ENCODE measurements at places on chromosomes 1 and 21. TPM values are rescaled to one million over a fixed set of nuclear protein-coding genes. Genes with fewer than 3 reads are reported as not detected.

DNA sequence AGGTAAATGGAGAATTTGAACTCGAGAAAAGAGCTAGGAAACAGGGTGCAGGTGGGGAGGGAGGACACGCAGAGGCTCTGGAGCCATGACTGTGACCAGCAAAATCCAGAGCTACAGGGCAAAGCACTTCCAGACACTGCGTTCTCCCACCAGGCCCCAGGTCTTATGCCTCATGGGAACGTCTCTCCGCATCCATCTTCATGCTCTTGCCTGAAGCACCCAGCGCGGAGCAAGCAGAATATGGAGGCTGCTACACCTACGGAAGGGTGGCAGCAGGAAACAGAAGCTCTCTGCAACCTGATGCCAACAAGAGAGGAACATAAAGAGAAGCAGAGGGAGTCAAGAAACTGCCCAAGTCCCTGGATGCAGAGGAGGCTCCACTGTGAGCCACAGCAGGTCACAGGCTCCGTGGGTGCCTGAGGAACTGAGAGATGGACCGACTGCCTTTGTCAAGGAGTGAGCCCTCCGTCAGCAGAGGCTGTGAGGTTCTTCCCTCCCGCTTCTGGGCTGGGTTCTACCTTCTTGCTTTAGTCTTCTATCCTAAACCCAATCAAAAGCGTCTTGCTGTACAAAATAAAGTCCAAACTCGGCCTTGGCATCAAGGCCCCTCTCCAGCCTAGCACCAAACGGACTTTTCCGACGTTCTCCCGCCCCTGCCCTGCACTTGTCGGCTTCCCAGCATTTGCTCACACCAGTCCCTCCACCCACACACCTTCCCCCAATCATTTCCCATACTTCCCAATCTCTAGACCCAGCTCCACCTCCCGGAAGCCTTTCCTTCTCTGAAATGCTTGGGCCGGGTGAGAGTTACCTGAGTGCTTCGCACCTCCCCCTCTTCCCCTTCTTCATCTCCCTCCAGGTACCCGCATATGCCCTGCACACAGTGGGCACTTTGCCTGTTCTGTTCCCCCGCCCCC, 930 bp downstream of the DHCR24 start:
- H3K27me3 ChIP-seq, result no peaks in the 10 kb centered on the region
- H3K4me3 ChIP-seq, result peak overlapping the region; percentile 79
- H3K4me1 ChIP-seq, result peaks cover 35% of the 10 kb centered on the region
- H3K27ac ChIP-seq, result peak overlapping the region; percentile 88

DNA sequence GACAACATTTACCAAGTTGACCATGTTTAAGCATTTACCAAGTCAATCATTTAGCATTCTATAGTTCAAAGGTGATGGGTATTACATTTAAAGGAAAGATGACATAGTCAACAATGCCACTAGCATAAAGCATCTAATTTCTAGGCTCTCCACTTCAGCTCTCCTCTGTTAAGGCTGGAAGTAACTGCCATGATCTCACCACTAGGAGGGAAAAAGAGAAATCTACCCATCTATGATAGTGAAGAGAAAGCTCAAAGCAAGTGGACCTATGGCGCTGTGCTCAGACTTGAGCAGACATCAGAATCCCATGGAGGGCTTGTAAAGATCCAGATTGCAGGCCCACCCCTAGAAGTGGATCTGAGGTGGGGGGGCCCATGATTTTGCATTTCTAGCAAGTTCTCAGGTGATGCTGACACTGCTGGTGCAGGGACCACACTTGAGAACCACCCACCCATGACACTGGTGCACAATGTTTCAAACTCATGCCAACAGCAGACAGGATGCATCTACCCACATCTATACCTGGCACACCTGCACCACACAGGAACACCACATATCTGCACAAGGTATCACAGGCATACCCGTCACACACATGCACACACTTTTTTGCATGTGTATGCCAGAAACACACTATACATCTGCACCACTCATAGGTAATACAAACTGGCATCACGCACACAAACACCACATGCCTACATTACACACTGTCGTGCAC, 392.9 kb upstream of the RUNX1 start:
- H3K4me3 ChIP-seq, result no peak overlapping the region
- no peak overlapping the region for H3K27ac ChIP-seq
- peaks cover 8% of the 10 kb centered on the region for H3K4me1 ChIP-seq
- no peaks in the 10 kb centered on the region for H3K27me3 ChIP-seq

GRCh38 chr1:86067626-86068025, 88.9 kb downstream of the COL24A1 start:
- H3K27me3 ChIP-seq, result no peaks in the 10 kb centered on the region
- no peaks in the 10 kb centered on the region for H3K4me1 ChIP-seq
- no peaks in the 10 kb centered on the region for H3K36me3 ChIP-seq
- H3K4me3 ChIP-seq, result no peak overlapping the region

DNA sequence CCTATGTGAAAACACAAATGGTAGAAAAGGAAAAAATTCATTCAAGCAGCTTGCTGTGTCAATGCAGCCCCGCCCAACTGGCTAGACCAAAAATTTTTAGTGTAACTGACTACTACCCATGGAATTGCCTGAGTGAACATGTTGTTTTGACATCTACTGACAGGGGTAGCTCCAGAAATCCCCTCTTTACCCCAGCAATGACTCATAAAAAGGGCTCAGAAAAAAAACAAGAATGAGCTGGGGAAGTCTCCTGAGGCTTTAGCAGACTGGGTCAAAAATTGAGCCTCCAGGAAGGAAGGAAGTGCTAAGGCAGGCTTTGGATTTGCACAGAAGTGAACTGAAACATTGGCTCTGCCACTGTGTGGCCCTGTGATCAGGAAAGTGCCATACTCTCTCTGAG, 24.4 kb upstream of the FGGY start:
- no peak overlapping the region for H3K4me3 ChIP-seq
- no peaks in the 10 kb centered on the region for H3K36me3 ChIP-seq
- DNase-seq, result no peak

GRCh38 chr1:178254433-178254832, 160.5 kb downstream of the RASAL2 start:
- no peak overlapping the region for H3K4me3 ChIP-seq
- no peaks in the 10 kb centered on the region for H3K27me3 ChIP-seq
- H3K4me1 ChIP-seq, result no peaks in the 10 kb centered on the region
- DNase-seq, result no peak

Gene MRPS21
- total RNA-seq, result 41.9 TPM

Gene L1TD1
- total RNA-seq, result 0.77 TPM
